ENCODE measurements at places on chromosomes 16 and 17.

- DNase-seq = no peak
These were observed 7.4 kb upstream of the DPEP1 start for GRCh38 chr16:89606006-89606405.

GRCh38 chr16:88911136-88911945 lies 44.9 kb upstream of the PABPN1L start:
- no peak for DNase-seq

DNA sequence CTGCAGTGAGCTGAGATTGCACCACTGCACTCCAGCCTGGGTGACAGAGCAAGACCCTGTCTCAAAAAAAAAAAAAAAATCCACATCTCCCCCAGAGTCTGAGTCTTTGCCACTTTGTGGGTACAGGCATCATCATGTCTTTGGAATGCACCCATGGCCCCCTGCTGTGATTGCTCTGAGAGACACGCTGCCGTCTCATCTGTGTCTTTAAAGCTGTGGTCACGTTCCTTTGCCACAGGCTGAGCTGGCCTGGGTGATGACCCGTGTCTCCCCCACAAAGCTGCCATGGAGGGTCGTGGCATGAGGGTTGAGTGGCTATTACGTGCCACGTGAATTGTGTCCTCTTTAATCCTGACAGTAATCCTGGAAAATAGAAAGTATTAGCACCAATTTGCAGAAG lies 20.2 kb downstream of the CRISPLD2 start:
- DNase-seq = no peak

DNA sequence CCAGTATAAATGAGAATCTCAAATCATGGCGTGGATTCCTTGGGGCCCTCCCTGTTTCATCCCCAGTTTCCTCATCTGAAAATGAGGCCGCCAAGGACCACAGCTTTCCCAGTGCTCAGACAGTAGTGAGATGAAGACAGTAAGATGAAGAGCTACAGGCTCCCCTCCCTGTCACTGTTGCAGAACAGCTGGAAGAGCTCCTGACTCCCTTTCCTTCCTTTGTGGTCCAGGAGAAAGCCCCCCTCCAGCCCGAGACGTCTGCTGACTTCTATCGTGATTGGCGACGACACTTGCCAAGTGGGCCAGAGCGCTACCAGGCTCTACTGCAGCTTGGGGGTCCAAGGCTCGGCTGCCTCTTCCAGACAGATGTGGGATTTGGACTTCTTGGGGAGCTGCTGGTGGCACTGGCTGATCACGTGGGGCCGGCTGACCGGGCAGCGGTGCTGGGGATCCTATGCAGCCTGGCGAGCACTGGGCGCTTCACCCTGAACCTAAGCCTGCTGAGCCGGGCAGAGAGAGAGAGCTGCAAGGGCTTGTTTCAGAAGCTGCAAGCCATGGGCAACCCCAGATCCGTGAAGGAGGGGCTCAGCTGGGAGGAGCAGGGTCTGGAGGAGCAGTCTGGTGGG lies 3.0 kb upstream of the EFTUD2 start:
- DNase-seq = no peak

DNA sequence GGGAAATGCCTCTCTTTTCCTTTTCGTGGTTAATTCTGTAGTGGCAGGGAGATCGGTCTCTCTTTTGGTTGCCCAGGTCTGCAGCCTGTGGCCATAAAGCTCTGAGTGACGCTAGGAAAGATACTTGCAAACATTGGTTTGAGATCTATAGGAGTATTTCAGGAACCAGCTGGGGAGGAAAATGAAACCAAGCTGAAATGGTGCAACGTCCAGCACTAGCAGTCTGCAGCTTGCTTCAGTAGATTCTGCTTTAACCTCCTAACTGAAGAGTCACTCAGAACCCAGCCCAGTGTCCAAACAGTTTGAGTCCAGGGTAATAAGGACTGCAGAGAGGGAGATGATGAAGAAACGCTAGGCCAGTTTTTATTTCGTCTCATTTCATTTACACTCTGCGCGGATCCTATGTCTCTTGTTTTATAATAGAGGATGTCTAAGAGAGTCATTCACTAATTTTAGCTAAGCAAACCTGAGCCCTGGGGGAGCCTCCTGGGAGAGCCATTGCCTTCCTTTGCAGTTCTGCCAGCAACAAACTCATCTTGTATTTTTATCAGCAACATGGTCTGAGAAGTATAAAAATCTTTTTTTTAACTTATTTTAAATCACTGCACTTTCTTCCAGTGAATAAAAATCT lies 12.0 kb downstream of the SP2 start:
- DNase-seq = no peak

DNA sequence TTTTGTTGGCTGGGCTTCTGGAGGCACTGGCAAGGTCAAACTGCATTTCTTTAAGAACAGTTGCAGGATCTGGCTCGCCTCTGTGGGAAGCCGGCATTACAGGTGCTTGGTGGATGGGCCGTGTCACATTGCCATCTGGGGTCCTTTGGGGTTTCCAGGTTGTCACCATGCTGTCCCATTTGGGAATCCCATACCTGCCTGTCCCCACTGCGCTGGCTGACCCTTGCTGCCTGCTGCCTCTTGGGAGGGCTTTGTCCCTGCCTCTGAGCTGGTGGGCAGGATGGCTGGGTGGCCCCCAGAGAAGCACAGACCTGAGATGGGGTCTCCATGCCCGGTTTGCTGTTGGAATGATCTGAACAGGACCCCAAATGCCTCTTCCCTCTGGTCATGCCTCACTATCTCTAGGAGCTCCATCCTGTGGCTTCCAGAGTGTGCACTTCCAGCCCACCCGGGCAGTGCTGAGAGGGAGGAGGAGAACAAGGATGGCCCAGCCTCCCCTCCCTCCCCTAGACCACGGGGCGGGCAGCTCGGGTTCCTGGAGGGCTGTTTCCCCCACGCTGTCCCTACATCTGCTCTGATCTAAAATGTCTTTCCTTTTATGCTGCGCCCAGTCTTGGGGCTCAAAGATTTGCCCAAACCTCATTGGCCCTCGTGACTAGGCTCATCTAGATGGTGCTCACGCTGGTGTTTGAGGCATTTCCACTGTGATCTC lies 28.0 kb downstream of the OR1D5 start:
- no peak for DNase-seq

GRCh38 chr17:57553526-57553925 lies 191.6 kb downstream of the CCDC182 start:
- no peak for DNase-seq

- DNase-seq = peak; percentile 17
These were observed 3.3 kb upstream of the CMTM1 start for GRCh38 chr16:66562986-66563385.

DNA sequence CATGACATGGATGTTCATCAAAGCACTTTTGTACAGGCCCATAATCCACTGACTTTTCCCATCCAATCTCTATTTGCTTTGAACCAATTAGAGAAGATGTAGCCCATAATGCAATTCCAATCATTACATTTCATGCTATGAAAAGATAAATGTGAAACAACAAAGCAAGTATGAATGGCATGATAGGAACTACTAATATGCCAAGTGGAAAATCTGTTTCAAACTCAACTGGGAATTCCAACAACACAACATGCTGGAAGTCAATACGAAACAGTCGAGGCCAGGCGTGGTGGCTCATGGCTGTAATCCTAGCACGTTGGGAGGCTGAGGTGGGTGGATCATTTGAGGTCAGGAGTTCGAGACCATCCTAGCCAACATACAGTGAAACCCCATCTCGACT lies 39.6 kb upstream of the TMEM97 start:
- DNase-seq = no peak

- DNase-seq = no peak
These were observed 60.7 kb downstream of the ARSG start for GRCh38 chr17:68352041-68352440.

- no peak for DNase-seq
These were observed 14.7 kb downstream of the LLGL2 start for GRCh38 chr17:75539967-75540729.

DNA sequence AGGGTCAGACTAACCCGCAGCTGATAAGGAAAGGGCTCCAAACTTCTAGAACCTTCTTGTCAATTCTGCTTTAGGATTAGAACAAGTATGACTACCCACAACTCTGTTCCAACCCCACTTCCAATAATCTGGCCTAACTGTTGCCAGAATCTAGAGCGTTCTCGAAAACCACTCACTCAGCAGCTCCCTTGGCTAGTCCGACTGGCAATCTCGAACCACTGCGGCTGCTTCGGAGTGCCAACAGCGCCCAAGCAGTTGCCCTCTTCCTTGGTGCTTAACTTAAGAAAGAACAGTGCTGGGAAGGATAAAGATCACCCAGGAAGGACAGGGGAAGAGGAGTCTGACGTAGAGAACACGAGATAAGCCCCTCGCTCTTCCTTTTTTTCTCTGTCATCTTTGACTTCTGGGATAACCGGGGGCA lies 818 bp downstream of the DNAJC7 start:
- DNase-seq = no peak

DNA sequence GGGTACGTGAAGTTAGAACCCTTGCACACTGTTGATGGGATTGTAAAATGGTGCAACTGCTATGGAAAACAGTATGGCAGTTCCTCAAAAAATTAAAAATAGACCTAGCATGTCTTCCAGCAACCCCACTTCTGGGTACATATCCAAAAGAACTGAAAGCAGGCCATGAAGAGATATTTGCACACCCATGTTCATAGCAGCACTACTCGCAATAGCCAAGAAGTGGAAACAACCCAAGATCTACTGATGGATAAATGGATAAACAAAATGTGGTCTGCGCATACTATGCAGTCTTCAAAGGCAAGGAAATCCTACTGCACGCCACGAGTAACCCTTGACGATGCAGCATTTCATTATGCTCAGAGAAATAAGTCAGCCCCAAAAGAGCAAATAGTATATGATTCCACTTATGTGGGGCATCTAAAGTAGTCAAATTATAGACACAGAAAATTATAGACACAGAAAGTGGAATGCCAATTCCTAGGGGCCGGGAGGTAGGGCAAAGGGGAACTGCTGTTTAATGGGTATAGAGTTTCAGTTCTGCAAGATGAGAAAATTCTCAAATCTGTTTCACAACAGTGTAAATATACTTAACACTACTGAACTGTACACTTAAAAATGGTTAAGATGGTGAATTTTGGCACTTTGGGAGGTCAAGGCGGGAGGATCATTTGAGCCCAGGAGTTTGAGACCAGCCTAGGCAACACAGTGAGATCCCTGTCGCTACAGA lies 17.2 kb downstream of the CORO7 start:
- DNase-seq = no peak

DNA sequence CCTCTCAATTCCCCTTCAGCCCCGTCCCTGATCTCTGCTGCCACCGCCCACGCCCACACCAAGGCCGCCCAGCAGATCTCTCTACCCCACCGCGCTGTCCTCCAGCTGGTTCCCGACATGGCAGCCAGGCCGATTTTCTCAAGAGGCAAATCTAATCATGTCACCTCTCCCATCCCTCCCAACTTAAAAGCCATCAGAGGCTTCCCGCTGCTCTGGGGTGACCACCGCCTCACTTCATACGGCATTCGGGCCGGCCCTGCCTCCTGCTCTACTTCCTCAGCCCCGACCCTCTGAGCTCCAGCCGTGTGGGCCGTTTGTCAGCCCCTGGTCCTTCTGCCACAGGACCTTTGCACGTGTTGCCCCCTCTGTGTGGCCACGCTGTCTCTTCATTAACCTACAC lies 63.2 kb downstream of the RPH3AL start:
- DNase-seq = no peak

DNA sequence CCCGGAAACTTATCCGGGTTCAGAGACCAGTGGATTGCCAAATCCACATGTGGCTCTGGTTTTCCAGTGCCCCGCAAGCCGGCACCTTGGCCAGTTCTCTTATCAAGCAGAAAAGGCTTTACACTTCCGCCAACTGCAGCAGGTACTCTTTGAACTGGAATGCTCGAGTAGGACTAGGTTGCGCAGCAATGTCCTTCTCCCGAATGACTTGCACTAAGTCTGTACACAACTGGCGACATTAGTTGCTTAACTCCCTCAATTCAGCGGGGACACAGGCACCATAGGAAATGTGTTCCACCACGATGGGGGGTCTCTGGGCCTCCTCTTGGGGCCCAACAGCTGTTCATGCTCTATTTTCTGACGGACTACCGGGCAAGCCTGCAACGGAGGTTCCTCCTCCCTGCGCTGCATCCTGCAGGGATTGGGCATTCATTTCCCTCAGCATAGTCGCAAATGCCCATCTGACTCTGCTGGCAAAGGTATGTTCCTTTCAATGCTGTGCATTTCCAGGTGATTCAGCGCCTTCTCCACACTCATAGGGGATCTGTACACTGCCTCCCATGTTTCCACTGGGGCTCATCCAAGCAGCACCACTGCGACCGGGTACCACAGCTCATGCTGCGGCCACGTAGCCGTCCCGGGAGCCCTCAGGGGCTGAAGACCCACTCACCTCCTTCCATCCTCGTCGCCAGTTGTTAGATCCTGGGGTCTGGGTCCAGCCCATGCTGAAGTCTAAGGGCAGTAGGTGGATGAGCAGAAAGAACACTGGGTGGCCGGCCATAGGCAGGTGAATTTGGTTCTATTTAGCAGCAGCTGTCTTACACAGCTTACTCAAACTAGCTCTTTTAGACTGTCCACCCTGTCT lies 34.2 kb upstream of the APPBP2 start:
- DNase-seq = no peak

Data from activated CD4-positive, alpha-beta T cell treated with anti-CD3 and anti-CD28 coated beads, Interleukin-2, Interleukin-4, amounts not matched to agents 100 ng/mL and 50 ng/mL, durations not matched to agents 16 hours and 8 hours (primary cell).